ENCODE measurements at places on chromosomes 1 and 21. TPM values are rescaled to one million over a fixed set of nuclear protein-coding genes. Genes with fewer than 3 reads are reported as not detected.
A peak's percentile ranks its signal among the peaks of the same experiment; 100 is the strongest.

- no peak for DNase-seq
Measured at GRCh38 chr1:157352216-157352615, 200.1 kb downstream of the FCRL5 start.

- DNase-seq: no peak
Measured at GRCh38 chr1:150560011-150560438, 10.8 kb downstream of the ADAMTSL4 start.

RGS7 gene
- not detected for total RNA-seq

- DNase-seq: no peak
Measured at GRCh38 chr1:168786476-168787330, 57.7 kb upstream of the DPT start.

C1orf115 gene
- total RNA-seq: 19.2 TPM

- DNase-seq: peak; percentile 56
Measured at GRCh38 chr1:54107131-54107530, 45.7 kb downstream of the CDCP2 start.

DNA sequence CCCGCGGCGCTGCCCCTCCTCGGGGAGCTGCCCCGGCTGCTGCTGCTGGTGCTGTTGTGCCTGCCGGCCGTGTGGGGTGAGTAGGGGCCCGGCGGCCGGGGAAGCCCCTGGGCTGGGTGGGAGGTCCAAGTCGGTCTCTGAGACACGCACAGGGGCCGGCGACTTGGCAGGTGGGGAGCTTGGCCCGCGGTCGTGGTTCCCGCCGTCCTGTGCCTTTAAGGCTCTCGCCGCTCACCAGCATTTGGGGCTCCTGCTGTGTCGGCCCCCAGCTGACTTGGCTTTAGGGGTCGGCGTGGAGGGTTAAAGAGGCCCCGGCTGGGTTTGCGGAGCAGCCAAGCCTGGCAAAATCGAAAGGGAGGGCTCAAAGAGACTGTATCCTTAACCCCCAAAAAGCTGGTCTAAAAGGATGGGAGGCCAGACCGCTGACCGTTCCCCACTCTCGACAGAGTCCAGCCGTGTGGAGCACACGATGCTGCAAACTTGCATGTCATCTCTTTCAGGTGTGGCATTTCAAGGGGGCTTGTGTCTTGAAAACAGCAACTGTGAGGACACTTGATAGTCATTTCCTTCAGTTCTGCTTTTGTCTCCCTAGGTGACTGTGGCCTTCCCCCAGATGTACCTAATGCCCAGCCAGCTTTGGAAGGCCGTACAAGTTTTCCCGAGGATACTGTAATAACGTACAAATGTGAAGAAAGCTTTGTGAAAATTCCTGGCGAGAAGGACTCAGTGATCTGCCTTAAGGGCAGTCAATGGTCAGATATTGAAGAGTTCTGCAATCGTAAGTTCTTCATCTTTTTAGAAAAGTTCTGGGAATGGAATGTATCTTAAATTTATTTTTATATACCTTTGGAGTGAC, 540 bp downstream of the CD55 start:
- no peak for DNase-seq

DNA sequence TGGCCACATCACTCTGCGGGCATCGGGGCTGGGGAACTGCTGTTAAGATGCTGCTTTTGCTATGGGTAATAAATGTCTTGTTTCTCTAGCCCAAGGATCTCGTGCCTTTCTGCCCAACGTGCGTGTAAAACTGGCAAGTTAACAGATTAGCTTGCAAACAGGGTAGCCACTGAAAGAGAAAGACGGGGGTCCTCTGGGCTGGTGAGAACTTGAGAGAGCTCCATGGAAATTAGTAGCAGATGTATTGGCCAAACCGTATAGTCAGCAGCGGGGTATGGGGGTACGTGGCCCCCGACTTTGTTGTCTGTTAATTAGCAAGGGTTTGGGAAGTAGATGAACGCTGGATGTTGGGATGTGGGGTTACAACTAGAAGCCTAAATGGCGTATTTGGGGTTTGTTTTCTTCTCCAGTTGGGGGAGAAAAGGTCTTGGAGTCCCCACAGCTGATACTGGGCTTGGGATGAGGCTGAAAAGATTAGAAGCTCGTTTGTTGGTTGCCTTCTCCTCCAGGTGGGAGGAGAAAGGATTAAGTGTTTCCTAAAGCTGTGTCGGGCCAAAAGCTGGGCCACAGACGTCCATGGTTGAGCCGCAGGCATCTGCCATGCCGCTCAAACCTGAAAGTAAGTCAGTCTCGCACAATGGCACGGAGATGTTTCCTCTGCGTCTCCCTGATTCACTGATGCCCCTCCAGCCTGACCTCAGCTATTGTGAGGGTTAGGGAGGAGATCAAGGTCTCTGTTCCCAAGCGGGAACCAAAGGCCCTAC, 32.3 kb upstream of the C1orf174 start:
- no peak for DNase-seq

DNA sequence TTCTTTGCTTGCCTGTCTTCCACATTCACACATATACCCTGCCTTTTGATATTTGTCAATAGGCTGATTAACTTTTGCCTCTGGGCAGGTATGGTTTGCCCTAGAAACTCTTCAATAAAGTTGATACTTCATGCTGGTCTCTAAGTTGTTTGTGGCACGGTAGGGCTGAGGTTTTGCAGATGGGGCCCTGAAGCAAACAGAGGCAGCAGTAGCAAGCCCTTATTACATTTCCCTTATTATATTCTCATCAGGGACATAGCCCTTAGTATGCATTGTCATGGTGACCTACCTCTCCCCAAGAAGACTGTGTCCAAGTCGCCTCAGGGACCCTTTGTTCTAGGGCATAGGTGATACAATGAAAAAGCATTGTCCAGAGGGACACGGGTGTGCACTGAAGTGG, at the start of gene OR6P1:
OR6P1 (minus strand) TSS at position 101 of the 400 bp plus-strand sequence. CDS start 6,976 bp downstream, outside the sequence.
- DNase-seq: no peak

CSF3R gene
- total RNA-seq: 9.3 TPM
